Left ventricle myocardium superior (tissue), 1 donor: ENCODE measurements at places on chromosomes 12 and 14. TPM values are rescaled to one million over a fixed set of nuclear protein-coding genes. Genes with fewer than 3 reads are reported as not detected.

Gene KRT77
- total RNA-seq: not detected

Gene PIWIL1
- not detected for total RNA-seq

Gene VCPKMT
- 3.0 TPM for total RNA-seq

Gene TAMALIN
- 22.2 TPM for total RNA-seq

Gene RTL1
- total RNA-seq: not detected

Gene C12orf76
- 5.7 TPM for total RNA-seq

Gene OTX2
- total RNA-seq: not detected

Gene BCL2L2
- total RNA-seq: 38.3 TPM

Gene SRRM4
- total RNA-seq: 0.42 TPM

Gene ZDHHC22
- not detected for total RNA-seq

Gene RNASE7
- total RNA-seq: not detected

Gene SMIM41
- total RNA-seq: not detected

Gene ANO2
- 16.1 TPM for total RNA-seq

Gene C12orf56
- total RNA-seq: not detected

Gene TMEM132C
- total RNA-seq: 1.0 TPM

Gene FSCB
- total RNA-seq: not detected

Gene C14orf39
- total RNA-seq: not detected

Gene CSRP2
- total RNA-seq: 54.1 TPM

Gene CISTR
- total RNA-seq: 2.4 TPM

Gene THAP2
- total RNA-seq: 10.7 TPM

Gene RPL10L
- not detected for total RNA-seq

Gene TMPRSS12
- not detected for total RNA-seq

Gene CYP46A1
- total RNA-seq: 3.0 TPM

Gene TMEM132D
- not detected for total RNA-seq

Gene KCNA1
- not detected for total RNA-seq

Gene CDH24
- total RNA-seq: 2.0 TPM

Gene KRT83
- total RNA-seq: not detected

Gene NGB
- total RNA-seq: not detected

Gene KLRK1
- not detected for total RNA-seq
